ENCODE measurements at places on chromosomes 12 and 14.

DNA sequence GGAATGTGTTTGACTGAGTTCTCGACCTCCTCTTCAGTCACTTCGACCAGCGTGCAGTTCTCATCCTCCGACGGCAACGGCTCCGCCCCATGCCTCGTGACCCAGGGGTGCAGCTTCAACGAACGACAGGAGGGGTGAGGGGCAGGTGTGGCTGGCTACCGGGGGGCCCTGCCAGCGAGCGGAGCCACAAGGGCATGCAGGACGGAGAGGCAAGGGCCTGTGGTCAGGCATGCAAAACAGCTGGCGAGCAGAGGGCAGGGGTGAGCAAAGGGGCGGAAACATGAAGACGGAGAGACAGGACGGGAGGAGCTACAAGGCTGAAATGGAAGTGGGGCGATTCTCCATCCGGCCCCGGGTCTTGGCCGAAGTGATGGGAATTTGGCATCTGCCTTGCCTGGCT, 38.7 kb downstream of the P2RX4 start:
- no peak for DNase-seq

GRCh38 chr12:131896080-131896810, 1.8 kb downstream of the ULK1 start:
- peak; percentile 89 for DNase-seq

- DNase-seq: peak; percentile 4
Measured at GRCh38 chr14:34262127-34262910, 199.7 kb downstream of the SPTSSA start.

GRCh38 chr12:102883204-102883799, 33.7 kb downstream of the PAH start:
- DNase-seq: peak; percentile 68

- DNase-seq: peak; percentile 82
Measured at GRCh38 chr12:6724409-6724797, 557 bp downstream of the COPS7A start.

DNA sequence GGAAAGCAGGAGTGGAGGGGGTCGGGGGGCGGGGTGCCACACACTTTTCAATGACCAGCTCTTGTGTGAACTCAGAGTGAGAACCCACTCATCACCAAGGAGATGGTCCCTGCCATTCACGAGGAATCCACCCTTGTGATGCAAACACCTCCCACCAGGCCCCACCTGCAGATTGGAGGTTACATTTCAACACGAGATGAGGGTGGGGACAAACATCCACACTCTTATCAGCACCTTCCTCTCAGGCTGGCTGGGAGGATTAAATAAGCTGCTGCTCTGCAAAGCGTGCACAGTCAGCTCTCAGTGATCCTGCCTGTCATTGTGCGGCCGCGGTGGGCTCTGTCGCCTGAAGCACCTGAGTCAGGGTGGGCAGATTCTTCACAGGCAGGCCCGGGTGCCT, 39.7 kb downstream of the AACS start:
- DNase-seq: peak; percentile 16

GRCh38 chr14:68621400-68622365, 171.2 kb downstream of the ZFP36L1 start:
- DNase-seq: no peak

- no peak for DNase-seq
Measured at GRCh38 chr12:114287821-114288525, 118.0 kb downstream of the TBX5 start.

GRCh38 chr14:63853831-63854293, 1.1 kb downstream of the SYNE2 start:
- DNase-seq: peak; percentile 53

DNA sequence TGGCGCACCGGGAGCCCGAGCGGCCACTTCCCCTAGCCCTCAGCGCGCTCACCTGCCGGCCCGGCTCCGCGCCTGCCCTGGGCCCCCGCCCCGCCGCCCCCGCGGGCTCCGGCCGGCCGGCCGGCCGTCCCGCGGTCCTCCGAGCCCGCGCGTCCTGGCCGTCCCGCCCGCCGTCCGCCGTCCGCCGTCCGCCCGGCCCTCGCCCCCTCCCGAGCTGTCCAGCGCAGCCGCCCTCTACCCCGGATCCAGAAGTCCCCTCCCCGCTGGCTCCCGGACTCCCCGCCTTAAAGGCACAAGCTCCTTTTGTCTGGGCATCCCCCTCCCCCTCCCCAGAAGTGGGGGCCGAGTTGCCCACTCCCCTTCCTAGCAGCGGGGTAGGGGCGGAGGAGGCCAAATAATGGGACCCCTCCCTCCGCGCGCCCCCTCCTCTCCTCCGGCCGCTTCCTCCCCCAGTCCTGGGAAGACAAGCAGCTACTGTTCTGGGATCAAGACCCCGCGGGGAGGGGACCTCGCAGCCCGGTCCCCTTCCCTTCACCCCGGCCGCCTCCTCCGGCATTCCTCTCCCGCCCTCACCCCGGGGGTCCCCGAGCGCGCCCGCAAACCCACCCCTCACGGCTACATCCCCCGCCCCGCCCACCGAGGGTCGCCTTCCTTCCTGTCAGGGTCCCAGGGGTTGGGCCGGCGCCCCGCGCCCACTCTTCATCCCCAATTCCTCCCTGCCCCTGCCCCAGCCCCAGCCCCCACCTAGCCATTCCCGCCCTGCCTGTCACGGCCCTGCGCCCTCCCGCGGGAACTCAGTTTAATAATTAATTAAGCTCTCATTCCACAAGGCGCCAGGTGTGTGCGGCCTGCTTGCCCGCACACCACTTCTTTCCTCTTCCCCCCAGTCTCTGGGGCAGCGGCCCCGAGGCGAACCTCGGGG, at the start of gene ADCY6:
TSS of gene ADCY6 (minus strand) at position 236 of the 922 bp plus-strand sequence. CDS start 5,655 bp downstream, outside the sequence.
- peak; percentile 82 for DNase-seq

GRCh38 chr14:68245146-68246073, 425.8 kb downstream of the RAD51B start:
- DNase-seq: no peak

- no peak for DNase-seq
Measured at GRCh38 chr12:54037360-54038283, 4.8 kb downstream of the HOXC5 start.

DNA sequence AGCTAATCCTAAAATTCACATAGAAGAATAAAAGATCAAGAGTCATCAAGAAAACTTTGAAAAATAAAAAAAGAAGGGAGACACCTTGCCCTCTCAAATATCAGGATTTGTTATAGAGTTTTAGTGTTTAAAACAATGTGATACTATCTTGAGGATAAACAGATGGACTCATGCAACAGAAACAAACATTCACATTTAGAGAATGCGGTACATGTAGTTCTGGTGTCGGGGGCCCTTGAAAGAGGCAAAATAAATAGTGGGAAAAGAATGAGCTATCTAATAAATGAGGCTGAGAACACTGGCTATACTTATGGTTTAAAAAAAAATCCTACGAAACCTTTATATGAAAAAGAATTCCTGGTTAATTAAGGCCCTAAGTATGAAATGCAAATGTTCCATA, 127.7 kb downstream of the LLPH start:
- no peak for DNase-seq

- no peak for DNase-seq
Measured at GRCh38 chr12:68031881-68032739, 42.9 kb downstream of the IFNG-AS1 start.

GRCh38 chr12:53805791-53806190, 54.0 kb upstream of the CISTR start:
- DNase-seq: no peak

- DNase-seq: no peak
Measured at GRCh38 chr12:70964867-70965510, 44.5 kb upstream of the PTPRR start.

DNA sequence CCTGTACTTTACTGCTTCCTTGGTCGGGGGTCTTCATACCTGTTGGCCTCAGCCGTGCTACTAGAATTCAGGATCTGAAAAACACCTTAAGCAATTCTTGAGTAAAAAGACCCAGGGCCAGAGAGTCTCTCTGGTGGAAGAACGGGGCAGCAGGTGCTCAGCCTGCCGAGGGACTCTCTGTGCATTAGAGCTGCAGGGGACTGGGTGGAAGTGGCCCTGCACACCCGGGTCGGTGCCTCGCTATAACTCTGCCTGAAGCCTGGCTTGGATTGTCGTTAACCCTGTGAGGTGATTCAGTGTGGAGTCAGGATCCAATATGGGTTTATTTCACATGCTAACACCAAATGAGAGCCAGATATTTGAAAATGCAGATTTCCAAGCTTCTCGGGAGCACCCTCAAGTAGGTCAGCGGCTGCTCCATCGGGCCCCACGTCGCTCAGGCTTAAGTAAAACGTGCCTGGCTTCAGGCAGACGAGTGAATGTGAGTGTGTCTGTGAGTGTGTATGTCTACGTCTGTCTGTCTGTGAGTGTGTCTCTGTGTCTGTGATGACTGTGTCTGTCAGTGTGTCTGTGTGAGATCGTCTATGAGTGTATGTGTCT, 35.1 kb upstream of the C14orf180 start:
- DNase-seq: no peak

DNA sequence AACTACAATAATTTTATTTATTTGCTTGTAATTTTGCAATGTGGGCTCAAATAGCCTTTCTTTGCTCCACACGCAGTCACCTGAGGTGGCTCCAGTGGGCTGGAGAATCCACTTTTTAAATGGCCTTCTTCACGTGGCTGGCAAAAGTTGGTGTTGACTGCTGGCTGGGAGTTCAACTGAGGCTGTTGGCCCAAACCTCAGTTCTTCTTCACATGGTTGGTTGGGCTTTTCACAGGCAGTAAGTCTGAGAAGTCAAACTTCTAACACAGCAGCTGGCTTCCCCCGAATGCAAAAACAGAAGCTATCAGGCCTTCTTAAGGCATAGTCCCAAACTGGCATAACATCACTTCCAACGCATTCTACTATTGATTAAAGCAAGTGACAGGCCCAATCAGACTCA, 2.1 kb upstream of the OXA1L start:
- no peak for DNase-seq

DNA sequence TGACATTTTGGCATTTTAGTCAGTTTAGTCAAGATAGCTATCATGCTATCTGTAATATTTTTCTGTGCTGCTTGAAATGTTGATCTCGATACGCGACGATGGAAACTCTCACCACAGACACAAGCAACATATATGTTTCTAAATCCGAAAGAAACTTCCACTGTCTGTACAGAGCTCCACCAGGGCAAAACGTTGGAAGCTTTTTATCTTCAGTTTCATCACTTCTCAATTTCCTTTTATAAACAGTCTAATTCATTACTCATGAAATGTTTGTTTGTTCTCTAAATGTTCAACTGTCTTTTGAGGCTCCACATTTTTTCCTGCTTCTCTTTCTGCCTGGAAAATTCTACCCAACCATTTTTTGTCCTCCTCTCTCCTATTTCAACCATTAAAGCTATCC, 737.6 kb downstream of the SLC16A7 start:
- DNase-seq: no peak

GRCh38 chr12:87870061-87870460, 159.1 kb downstream of the C12orf50 start:
- DNase-seq: no peak

DNA sequence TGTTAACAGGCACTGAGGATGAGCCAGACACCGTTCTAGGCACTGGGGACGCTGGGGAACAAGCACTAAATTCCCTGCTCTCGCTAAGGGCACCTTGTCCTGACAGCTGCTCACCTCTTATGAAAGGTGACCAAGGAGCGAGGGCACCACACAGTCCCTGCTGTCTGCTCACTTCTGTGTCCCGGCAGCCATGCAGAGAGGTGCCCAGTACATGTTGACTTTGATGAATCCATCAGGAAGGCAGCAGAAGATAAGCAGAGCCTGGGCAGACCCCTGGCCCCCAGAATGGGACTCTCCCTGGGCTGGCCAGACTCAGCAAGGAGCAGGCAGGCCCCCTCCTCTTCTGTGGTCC, 14.1 kb downstream of the C14orf132 start:
- no peak for DNase-seq

DNA sequence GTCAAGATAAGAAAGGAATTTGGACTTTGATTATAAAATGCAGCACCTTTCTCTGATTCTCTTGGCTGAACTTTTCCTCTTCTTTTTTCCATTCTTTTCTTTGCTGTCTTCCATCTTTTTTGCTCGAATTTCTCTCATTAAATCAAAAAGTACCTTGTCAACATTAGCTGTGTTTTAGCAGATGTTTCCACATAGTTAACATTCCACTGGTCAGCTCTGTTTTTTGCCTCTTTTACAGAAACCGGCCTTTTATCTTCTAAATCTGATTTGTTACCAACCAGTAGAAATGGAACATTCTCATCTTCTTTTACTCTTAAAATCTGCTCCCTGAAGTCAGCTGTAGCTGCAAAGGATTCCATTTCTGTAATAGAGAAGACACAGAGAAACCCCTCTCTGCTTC, 71.1 kb upstream of the SYT1 start:
- DNase-seq: no peak

DNA sequence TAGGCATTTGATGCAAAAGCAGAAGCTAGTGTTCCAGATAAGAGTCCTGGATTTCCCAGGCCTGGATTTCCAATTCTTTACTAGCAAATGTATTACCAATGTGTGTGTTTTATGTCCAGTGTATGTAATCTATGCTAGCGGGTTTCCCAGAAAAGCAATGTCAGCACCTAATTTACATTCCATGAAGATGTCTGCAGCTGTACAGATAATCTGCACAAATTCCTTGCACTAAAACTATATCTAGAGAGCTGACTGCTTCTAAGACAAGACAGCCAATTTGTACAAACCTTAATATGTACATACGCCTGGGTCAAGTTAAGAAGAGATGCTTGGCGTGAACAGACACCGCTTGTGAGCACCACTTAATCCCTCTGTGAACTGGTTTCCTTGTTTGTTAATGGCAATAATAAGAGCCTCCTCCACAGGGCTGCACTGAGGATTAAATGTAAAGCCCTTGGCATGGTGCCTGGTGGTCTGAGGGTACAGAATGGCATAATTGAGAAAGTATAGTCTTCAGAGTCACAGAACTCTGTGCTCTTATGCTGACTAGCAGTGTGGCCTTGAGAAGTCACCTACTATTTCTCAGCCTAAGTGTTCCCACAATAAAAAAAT, 185.6 kb downstream of the EPS8 start:
- no peak for DNase-seq

DNA sequence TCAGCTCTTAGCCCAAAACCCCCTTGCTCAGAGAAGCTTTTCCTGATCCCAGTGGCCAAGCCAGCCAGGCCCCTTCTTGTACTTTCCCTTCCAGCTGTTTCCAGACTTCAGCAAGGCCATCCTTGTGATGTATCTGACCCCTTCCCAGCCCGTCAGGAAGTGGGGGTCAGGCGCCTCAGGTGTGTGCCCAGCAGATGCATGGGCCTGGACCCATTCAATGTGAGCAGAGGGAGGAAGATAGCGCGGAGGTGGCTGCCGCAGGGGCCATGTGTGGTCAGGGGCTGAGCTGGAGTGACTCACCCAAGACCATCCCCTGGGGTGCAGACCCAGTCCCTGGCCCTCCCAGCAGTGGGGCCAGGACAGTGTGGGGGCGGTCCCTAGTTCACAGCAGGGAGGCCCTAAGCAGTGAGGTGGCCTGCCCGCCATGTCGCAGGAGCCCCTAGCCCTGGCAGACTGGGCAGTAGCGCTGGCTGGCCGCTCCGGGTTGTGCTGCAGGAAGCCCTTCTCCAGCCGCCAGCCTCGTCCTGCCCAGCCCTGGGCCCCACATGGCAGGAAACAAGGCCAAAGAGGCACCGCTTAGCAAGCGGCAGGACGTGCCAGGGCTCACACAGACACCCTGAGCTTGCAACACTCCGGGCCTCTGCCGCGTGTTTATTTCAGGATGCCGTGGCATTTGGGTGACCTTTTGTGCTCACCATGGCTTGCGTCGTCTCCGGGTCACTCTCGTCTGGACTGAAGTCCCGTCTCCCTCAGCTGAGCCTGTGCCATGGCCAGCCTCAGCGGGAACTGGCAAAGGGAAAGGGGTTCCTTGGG, 12.0 kb downstream of the ADSS1 start:
- no peak for DNase-seq

- no peak for DNase-seq
Measured at GRCh38 chr12:116718655-116719454, 19.0 kb downstream of the SPRING1 start.
